ENCODE measurements at places on chromosomes 12 and 14.

DNA sequence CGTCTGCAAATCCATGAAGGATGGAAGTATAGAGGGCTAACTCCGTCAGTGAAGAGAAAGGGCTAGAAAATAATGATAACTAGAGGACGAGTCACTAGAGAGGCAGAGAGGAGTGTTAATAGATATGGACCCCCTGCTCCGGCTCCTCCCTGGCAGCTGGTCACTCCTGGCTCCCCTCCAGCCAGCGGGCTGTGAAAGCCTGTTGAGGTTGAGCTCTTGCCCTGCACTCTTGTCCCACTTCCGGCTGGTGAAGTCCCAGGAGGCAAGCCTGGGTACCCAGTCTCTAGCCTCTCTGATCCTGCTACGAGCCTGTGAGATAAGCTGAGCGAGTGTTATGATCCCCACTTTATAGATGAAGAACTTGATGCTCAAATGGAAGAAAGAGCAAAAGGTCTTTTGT lies 90.3 kb downstream of the RFX4 start:
- no peak for DNase-seq

GRCh38 chr12:132689227-132689626 lies 1.8 kb downstream of the PXMP2 start:
- no peak for DNase-seq

- DNase-seq: no peak
Observed at GRCh38 chr12:76266797-76267196, 81.4 kb downstream of the BBS10 start.

DNA sequence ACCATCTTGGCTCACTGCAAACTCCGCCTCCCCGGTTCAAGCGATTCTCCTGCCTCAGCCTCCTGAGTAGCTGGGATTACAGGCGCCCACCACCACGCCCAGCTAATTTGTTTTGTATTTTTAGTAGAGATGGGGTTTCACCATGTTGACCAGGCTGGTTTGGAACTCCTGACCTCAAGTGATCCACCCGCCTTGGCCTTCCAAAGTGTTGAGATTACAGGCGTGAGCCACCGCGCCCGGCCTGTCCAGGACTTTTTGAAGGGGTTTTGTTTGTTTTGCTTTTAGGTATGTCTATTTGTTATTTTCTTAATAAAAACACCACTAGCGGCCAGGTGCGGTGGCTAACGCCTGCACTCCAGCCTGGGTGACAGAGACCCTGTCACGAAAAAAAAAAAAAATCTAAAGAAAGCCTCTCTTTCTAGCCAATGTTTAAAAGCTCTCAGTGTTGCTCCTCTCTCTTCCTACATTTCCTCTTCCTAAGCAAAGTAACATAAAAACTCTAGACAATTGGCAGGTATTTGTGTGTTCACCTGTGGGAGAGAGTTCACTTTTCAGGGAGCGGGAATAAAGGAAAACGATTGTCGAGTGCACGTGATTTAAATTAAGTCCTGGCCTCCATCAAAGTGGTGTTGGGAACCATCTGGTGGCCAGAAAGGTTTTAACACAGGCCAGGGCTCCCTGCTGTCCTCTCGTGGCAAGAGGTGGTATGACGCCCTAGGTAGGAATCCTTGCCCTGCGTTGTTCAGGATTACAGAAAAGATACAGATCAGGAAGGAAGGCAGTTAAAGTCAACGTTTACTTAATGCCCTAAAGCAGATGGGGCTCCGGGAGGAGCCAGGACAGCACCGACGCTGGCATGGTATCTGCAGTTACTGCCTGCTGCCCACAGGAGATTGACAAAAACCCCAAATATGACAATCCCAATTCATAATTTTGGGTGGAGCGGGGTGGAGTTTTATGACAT lies 36.2 kb upstream of the ATP23 start:
- peak; percentile 75 for DNase-seq

- no peak for DNase-seq
Observed at GRCh38 chr12:1059162-1059561, 68.1 kb downstream of the ERC1 start.

GRCh38 chr14:27056586-27056985 lies 458.8 kb upstream of the NOVA1 start:
- no peak for DNase-seq

DNA sequence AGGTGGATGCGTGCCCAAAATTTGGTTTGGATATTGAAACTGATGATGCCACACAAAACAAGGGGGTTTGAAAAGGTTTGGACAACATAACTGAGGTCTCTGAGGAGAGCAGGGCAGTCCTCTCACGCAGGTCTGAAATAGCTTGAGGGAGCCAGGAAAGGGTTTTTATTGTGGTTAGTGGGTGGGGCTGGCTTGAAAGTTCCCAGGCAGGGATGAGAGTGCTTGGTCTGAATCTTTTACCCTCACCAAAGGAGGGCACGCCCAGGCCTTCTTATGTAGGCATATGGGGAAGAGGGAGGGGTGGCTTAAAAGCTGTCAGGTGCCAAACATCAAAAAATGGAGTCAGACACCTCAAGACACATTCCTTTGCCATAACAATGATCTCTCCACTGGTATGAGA lies 493.1 kb upstream of the CCDC196 start:
- no peak for DNase-seq

GRCh38 chr12:54370171-54370730 lies 6.0 kb upstream of the GPR84 start:
- no peak for DNase-seq

GRCh38 chr14:96051642-96052540 lies 12.7 kb downstream of the C14orf132 start:
- no peak for DNase-seq

DNA sequence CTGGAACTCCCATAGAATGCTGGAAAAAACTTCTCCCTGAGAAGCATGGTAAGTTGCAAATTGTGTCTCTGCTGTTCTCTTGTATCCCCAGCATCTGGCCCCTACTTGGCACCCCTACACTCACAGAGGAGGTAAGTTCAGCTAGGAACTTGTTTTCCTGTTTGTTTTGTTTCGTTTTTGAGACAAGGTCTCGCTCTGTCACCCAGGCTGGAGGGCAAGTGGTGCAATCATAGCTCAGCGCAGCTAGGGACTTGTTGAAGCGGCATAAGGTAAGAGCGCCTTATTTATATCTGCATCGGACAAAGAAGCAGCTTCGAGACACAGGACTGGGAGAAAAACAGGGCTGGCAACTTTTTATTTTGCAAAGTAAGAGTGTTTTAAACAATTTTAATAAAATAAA lies 18.5 kb upstream of the ANO2 start:
- DNase-seq: no peak

DNA sequence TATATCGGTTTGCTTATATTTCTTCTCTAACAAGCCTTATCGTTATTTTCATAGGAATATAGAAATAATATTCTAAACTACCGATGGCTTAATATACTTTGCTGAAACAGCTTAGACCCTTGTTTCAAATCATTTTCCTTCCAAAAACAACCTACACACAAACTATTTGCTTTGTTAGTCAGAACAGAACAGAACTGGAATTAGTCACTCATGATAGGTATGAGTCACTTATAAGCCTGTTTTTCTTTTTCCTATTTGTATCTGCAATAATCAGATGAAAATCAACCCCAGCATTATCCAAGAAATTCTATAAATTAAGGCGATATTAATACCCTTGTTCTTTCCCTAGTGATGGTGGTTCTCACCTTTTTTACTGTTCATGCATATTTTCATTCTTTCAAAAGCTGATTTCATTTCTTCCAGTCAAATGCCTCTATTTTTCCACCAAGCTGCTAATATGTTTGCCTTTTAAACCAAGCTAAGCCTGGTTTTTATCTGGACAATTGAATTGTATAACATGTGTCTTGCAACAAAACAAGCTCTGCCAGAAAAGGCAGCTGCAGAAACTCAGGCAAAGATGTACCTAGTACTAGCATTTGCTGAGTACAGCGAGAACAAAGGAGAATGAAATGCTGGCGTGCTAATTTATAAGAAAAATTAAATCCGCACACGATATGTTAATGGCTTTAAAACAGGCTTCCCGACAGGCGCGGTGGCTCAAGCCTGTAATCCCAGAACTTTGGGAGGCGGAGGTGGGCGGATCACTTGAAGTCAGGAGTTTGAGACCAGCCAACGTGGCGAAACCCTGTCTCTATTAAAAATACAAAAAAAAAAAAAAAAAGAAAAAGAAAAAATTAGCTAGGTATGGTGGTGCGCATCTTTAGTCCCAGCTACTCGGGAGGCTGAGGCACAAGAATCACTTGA lies 1418.2 kb downstream of the AACS start:
- DNase-seq: no peak

- no peak for DNase-seq
Observed at GRCh38 chr12:41846718-41847117, 298.0 kb downstream of the GXYLT1 start.

GRCh38 chr14:68285421-68286179 lies 466.0 kb downstream of the RAD51B start:
- DNase-seq: peak; percentile 22

GRCh38 chr12:6664902-6665301 lies 2.0 kb upstream of the ING4 start:
- no peak for DNase-seq
